ENCODE measurements at places on chromosomes 6 and 20.
A peak's percentile ranks its signal among the peaks of the same experiment; 100 is the strongest.

- DNase-seq: no peak
Measured at GRCh38 chr20:7155794-7156193, 388.3 kb downstream of the BMP2 start.

GRCh38 chr6:126113261-126113660 lies 126.9 kb downstream of the TRMT11 start:
- no peak for DNase-seq

- no peak for DNase-seq
Measured at GRCh38 chr6:74253261-74253660, 557.3 kb downstream of the CD109 start.

- DNase-seq: no peak
Measured at GRCh38 chr6:87001494-87001893, 64.2 kb downstream of the HTR1E start.

DNA sequence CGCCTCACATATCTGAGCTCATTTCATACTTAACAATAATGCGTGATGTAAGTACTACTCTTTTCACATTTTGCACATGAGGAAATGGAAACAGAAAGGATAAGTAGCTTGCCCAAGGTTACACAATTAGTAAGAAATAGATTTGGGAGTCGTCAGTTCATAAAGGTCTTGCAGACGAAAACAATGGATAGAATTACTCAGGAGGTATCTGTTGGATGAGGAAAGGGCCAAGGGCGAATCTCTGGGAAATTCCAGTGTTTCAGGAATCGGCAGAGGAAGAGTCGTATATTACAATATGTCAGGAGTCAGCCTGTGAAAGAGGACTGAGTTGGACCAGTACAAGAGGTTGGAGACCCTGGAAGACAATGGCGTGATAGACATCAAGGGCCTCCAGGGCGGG lies 12.8 kb upstream of the EDN1 start:
- DNase-seq: no peak

GRCh38 chr20:47419953-47420514 lies 63.5 kb upstream of the ZMYND8 start:
- DNase-seq: no peak

DNA sequence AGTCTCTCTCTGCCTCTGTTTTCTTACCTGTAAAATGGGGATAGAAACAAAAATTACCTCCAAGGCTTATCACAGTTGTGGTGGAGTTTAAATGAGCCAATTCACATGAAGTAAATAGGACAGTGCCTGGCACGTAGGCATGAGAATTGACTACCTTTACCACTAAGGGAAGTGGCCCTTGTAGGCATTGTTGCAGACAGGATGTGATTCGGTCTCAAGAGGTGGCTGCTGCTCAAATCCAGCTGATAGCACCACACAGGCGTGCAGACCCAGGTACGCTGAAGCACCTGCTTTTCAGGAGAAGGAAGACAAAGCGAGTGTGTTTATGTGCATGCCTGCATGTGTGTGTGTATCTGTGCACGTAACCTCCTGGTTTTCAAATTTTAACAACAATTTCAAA lies 108.6 kb downstream of the EYA2 start:
- no peak for DNase-seq

GRCh38 chr20:62628691-62629090 lies 13.6 kb upstream of the SLCO4A1 start:
- no peak for DNase-seq

GRCh38 chr6:8279041-8279805 lies 156.1 kb downstream of the SLC35B3 start:
- DNase-seq: no peak

GRCh38 chr6:27477318-27478013 lies 4.6 kb upstream of the ZNF184 start:
- no peak for DNase-seq

GRCh38 chr6:43823879-43824702 lies 54.1 kb downstream of the VEGFA start:
- DNase-seq: no peak

- peak; percentile 28 for DNase-seq
Measured at GRCh38 chr20:50913690-50914375, 17.4 kb downstream of the ADNP start.

- DNase-seq: no peak
Measured at GRCh38 chr6:159681191-159681880, 11.7 kb downstream of the SOD2 start.

Measured in stimulated activated CD4-positive, alpha-beta T cell treated with anti-CD3 and anti-CD28 coated beads, Interleukin-15, amount 100 ng/mL, for 24 hours (primary cell).